ENCODE measurements at places on chromosomes 6 and 20. TPM values are rescaled to one million over a fixed set of nuclear protein-coding genes. Genes with fewer than 3 reads are reported as not detected.
A peak's percentile ranks its signal among the peaks of the same experiment; 100 is the strongest.

GRCh38 chr20:49697071-49697470, 16.6 kb downstream of the B4GALT5 start:
- H3K36me3 ChIP-seq, result no peaks in the 10 kb centered on the region
- peaks cover 59% of the 10 kb centered on the region for H3K4me1 ChIP-seq
- no peak for DNase-seq
- H3K27me3 ChIP-seq, result no peaks in the 10 kb centered on the region

- H3K27ac ChIP-seq, result no peak overlapping the region
- no peaks in the 10 kb centered on the region for H3K36me3 ChIP-seq
- H3K4me3 ChIP-seq, result no peak overlapping the region
- no peak for DNase-seq
- H3K4me1 ChIP-seq, result no peaks in the 10 kb centered on the region
Measured at GRCh38 chr6:154842833-154843232, 109.6 kb downstream of the SCAF8 start.

DNA sequence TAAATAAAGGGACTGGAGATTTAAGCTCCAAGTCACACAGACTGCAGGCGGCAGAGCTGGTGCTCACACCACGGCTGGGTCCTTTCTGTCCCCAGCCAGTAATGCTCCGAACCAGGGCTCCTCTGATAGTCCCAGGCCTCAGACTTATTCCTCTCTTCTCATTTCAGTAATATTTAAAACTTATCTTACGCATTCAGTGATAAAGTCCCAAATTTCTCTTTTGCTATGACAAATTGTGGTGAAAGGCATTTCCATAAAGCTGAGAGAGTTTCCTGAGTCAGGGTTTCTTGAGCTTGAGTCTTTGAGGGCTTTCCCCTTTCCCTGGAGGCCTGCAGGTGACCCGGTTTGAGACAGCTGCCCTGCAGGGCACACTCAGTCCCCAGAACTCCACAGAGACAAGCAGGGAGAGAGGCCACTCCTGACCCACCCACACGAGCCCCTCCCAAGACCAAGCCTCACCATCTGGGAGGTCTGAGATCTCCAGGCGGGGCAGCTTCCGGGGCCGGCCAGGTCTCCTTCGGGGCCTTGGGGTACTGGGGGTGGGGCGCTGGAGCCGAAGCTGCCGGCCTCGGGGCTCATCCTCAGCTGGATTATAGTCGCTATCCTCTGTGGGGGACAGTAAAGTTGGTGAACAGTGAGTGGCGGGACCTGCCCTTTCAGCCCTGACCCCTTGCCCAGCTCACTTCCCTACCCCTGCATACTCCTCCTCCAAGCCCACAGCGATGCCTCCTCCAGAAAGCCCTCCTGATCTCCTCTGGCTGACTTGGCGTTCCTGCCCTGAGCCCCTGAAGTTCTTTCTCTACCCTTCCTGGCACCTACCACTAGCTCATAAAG, 6.6 kb downstream of the ZNF335 start:
- no peaks in the 10 kb centered on the region for H3K27me3 ChIP-seq
- no peak for DNase-seq
- no peak overlapping the region for H3K4me3 ChIP-seq
- H3K36me3 ChIP-seq, result peaks cover 11% of the 10 kb centered on the region
- peaks cover 2% of the 10 kb centered on the region for H3K4me1 ChIP-seq

GRCh38 chr6:134813146-134813545, 136.8 kb downstream of the ALDH8A1 start:
- H3K36me3 ChIP-seq, result no peaks in the 10 kb centered on the region
- H3K27ac ChIP-seq, result no peak overlapping the region
- H3K27me3 ChIP-seq, result no peaks in the 10 kb centered on the region
- no peak overlapping the region for H3K4me3 ChIP-seq
- no peak for DNase-seq

DNA sequence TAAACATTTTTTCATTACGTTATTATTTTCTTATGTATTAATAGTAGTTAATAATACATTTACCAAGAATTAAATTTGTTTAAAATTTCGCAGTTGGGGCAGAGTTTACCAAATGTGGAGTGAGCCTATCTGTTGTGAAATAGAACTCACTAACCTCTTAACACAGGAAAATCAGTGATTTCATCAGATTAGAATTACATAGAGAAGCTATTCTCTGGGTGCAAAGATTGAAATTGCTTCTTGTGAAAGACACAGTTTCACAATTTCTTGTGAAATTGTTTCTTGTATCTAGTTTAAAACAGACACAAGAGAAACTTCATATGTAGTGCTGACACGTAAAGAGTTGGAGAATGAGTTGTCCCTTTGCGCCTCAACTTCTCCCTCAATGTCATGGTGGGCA, 69.4 kb upstream of the PRL start:
- H3K27ac ChIP-seq, result peak overlapping the region; percentile 52
- no peaks in the 10 kb centered on the region for H3K36me3 ChIP-seq
- H3K4me1 ChIP-seq, result peaks cover 14% of the 10 kb centered on the region
- no peak for DNase-seq

GRCh38 chr6:10219510-10219909, 195.4 kb downstream of the TFAP2A start:
- no peaks in the 10 kb centered on the region for H3K27me3 ChIP-seq
- H3K27ac ChIP-seq, result no peak overlapping the region
- H3K36me3 ChIP-seq, result no peaks in the 10 kb centered on the region
- DNase-seq, result no peak
- no peaks in the 10 kb centered on the region for H3K4me1 ChIP-seq

GRCh38 chr6:150027806-150028565, 2.7 kb upstream of the RAET1L start:
- H3K27ac ChIP-seq, result no peak overlapping the region
- H3K4me1 ChIP-seq, result peaks cover 8% of the 10 kb centered on the region
- H3K36me3 ChIP-seq, result no peaks in the 10 kb centered on the region

- H3K4me3 ChIP-seq, result no peak overlapping the region
- DNase-seq, result peak; percentile 32
- H3K36me3 ChIP-seq, result no peaks in the 10 kb centered on the region
- no peaks in the 10 kb centered on the region for H3K4me1 ChIP-seq
- H3K27me3 ChIP-seq, result no peaks in the 10 kb centered on the region
Measured at GRCh38 chr6:126721581-126722160, 381.8 kb downstream of the CENPW start.

DNA sequence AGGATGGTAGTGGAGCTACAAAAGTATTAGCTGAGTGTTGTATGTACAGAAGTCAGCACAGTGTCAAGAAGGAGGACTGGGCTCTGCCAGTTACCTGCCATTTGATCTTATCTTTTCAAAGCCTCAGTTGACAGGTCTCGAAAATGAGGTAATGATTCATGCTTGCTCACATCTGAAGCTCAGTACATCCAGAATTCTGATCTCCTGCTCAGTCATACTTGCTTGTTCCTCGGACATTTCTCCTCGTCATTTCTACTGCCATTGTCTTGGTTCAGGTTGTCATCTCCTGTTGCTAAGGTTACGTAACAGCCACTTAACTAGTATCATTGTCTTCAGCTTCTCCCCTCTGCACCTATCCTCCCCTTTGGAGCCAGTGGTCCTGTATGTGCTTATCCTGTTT, 89.5 kb downstream of the SLX4IP start:
- no peak for DNase-seq
- no peaks in the 10 kb centered on the region for H3K36me3 ChIP-seq
- H3K27ac ChIP-seq, result peak overlapping the region; percentile 29
- H3K4me1 ChIP-seq, result peaks cover 24% of the 10 kb centered on the region
- no peaks in the 10 kb centered on the region for H3K27me3 ChIP-seq

TTK gene
- total RNA-seq, result 35.5 TPM

BTNL2 gene
- not detected for total RNA-seq

GRM1 gene
- total RNA-seq, result not detected

XKR7 gene
- total RNA-seq, result 6.2 TPM

Data from Panc1 (cell line).